ENCODE measurements at places on chromosomes 6 and 20. TPM values are rescaled to one million over a fixed set of nuclear protein-coding genes. Genes with fewer than 3 reads are reported as not detected.

Gene C20orf204
- 1.8 TPM for total RNA-seq

Gene TRIM10
- not detected for total RNA-seq

- DNase-seq: no peak
These were observed 115.3 kb downstream of the LCA5 start for GRCh38 chr6:79421707-79422484.

DNA sequence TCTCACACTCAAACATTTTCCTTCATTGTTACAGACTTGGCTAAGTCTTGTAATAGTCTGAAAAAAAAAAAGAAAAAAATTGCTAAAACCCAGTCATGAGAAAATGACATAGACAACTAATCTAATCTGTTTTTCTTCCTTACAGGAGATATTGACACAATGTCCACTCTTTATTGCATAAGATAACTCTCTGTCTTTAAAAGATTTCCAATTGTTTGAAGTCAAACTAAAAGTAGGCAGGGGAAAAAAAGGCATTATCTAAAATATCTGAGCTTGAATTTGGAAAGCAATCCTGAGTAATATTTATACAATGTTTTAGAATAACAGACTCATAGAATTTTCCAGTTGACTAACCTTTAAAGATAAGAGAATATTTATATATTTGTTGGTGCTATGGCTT is 233.0 kb upstream of the CEP162 start:
- no peak for DNase-seq

DNA sequence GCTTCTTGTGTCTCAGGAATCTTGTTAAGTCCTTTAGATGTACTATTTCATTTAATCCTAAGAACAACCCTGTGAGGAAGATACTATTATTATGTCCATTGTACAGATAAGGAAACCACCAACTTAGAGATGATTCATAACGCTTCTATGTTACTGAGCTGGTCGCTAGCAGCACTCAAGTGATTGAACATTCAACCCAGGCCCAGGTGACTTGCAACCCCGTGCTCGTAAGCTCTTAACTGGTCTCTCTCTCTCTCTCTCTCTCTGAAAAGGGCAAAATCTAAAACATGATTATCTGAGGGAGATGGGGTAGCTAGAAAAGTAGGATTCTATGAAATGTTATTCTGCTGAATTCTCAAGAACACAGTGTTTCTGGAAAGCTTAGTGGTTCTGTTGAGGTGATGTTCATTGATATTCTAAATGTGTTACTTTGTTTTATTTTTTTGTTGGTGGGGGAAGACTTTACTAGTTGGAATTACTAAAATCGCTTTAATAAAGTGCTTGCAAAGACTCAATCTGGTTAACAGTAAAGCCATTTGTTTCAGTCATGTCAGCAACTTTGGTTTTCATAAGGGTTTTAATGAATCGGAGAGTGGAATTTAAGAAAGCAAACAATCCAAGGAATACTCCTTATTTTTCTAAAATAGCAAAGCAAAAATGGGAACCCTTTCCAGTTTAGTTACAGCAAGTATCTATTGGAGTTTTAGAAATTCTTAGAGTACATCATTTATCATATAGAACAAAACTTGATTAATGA is 265.0 kb upstream of the TAB2 start:
- no peak for DNase-seq

GRCh38 chr6:3898265-3898994 is 49.3 kb downstream of the FAM50B start:
- DNase-seq: no peak

Data from Karpas-422 (cell line).